AG09309 (cell line): ENCODE measurements at places on chromosomes 6 and 20.

DNA sequence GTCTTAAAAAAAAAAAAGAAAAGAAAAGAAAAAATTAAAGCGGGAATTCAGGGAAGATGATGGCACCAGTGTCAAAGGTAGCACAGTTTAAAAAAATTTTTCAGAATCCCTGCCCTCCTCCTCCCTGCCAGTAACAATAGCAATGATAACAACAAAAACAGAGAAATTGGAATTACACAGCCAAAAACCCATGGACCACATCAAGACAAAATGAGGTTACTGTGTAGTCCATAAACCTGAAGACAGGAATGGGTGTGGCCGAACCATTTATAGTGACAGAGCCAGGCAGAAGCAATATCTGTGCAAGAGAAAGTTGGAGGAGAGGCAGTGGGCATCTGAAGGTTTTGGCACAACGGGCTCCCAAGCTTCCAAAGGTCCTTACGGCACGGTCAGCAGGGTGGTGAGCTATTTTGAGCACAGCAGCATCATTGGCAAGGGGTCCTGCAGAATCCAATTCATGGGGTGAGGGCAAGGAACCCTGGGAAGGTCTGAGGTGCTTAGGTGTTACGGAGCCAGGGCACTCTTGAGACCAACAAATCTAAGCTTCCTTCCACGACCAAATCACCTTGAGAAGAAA is 202.3 kb downstream of the GMPR start:
- no peak for DNase-seq

GRCh38 chr20:3400260-3401155 is 7.0 kb downstream of the DNAAF9 start:
- DNase-seq: no peak

- no peak for DNase-seq
Observed at GRCh38 chr6:11276911-11277274, 44.4 kb upstream of the NEDD9 start.

DNA sequence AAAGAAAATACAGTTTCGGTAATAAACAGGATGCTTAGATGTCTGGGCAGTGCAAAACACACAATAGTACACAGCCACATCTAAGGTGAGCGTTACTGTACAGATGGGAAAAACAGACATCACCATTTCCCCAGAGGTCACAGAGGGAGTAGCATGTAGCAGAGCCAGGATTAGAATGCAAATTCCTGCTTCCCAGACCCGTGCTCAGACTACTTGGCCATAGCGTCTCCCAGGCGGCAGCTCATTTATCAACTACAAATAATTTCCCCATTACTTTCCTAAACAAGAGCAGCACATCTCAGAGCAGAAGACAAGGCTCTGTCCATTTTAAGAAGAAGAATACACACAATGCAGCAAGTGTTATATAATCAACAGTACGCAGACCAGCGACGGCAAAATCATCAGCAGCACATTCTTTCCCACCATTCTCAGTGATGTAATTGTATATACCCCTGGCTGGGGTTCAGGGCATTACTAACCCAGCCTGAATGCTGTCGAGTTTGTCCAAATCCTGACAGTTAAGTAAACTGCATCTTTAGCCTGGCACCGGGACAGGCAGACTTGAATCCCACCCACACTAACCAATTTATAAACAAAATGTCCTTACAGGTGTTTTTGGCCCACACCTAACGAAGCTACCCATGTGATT is 61.9 kb downstream of the CNKSR3 start:
- DNase-seq: peak; percentile 52

GRCh38 chr6:13469693-13470092 is 17.7 kb downstream of the GFOD1 start:
- no peak for DNase-seq

DNA sequence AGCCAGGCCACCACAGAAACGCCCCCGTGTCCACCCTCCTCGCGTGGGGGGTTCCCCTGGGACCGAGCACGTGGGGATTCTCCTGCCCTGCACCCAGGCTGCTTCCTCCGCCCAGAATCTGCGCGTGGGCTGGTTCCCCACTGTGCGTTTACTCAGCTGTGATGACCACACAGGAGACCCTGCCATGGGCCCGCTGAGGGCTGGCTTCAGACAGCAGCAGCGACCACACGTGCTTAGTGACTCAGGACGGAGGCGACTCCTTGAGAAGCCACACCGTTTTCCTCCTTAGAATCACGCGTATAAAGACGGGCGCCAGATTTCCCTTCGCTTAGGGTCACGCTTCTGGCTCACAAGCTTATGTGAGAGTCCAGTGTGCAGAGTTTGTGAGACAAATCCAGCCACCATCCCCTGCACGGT is 63.9 kb upstream of the PDE10A start:
- no peak for DNase-seq

DNA sequence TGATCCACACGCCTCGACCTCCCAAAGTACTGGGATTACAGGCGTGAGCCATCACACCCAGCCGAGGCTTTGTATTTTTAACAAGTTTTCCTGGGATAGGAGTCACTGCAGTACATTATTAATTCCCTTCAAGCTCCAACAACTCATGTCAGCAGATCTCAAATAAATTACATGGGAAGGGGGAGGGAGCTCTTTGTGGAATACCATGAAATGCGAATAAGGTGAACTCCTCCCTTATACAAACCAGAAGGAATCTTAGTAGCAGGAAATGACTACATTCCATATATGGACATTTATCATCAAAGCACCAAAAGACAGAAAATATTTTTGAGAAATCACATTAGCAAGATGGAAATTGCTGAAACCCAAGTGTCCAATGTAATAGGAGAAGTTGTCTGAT is 2.9 kb downstream of the GSS start:
- no peak for DNase-seq

DNA sequence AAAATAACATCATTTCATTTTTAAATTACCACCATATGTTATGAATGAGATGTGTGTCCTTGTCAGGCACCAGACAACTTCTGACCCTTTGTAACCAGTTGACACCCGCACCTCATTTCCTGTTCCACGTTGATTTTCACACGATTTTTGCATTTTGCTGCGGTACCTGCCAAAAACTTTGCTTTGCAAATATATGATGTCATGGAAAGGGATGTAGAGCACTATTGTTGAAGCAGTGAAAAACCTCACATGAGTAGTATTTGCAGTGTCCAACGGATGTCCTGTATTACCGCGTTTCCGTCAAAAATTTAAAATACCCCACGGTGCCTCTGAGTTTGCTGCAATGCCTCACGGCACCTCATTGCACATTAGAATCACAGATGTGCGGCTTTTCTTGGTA is 115.6 kb downstream of the MTHFD1L start:
- no peak for DNase-seq

GRCh38 chr6:52115145-52115741 is 27.8 kb upstream of the PKHD1 start:
- DNase-seq: no peak

GRCh38 chr6:27238010-27238983 is 9.2 kb upstream of the PRSS16 start:
- no peak for DNase-seq

DNA sequence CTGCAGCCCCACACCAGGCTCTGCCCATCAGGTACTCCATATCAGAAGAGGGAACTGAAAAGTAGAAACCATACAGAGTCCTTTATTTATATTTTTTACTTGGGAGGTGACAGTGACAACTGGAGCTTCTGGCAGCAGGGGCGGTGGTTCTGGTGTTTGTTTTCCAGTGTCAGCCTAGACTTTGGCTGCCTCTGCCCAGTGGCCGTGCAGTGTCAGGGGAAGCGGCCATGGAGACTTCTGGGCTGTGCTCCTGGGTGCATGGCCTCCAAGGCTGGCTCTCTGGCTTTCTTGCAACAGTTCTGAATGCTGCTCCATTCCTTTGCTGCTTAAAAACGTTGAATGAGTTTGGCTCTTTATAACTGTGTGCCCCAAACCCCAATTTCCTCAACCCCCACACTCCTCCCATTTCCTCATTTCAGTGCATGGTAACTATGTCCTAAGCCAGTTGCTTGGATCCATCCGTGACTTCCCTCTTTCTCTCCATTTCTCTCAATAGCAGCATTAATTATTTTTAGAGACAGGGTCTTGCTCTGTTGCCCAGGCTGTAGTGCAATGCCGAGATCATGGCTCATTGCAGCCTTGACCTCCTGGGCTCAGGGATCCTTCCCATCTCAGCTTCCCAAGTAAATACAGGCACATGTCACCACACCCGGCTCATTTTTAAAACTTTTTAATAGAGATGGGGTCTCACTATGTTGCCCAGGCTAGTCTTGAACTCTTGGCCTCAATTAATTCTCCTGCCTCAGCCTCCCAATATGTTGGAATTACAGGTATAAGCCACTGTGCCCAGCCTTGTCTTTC is 141.1 kb upstream of the SGK1 start:
- no peak for DNase-seq

GRCh38 chr6:160190973-160191372 is 67.6 kb downstream of the SLC22A2 start:
- DNase-seq: no peak

DNA sequence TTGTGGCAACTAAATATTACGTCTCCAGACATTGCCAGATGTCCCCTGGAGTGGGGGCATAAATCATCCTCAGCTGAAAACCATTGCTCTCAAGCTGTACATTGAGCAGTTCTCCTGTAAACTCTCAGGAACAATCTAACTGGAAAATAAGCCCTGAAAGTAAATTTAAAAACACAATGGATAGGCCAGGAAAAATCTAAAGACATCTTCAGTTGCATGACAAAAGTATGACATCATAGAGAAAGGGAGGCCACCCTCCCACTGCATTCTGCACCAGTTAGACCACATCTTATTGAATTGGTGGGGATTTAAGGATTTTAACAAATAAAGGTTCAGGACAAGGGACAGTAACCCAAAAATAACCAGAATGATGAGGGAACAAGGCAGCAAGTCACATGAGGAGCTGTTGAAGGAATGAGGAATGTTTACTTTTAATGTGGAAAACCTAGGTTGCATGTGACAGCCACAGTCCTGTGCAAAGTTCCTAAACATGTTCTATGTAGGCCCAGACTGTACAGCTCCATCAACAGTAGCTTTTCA is 5.3 kb downstream of the PLA2G7 start:
- DNase-seq: no peak

- DNase-seq: peak; percentile 91
Observed at GRCh38 chr6:156953479-156954146, 176.4 kb downstream of the ARID1B start.

DNA sequence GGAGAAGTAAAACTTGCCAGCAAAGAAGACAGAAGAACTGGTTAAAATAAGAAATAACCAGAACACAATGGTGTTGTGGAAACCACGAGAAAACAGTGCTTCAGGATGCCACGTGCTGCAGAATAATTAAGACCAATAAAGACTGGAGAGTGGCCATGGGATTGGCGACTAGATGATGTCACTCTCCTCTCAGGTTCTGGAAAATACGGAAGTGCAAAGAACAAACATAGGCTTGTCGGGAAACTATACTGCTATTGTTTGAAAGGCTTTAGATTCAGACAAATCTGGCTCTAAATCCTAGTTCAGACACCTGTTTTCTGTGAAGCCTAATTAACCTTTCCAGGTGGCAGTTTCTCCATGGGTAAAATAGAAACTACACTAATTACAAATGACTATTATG is 138.4 kb upstream of the STXBP5 start:
- DNase-seq: no peak

DNA sequence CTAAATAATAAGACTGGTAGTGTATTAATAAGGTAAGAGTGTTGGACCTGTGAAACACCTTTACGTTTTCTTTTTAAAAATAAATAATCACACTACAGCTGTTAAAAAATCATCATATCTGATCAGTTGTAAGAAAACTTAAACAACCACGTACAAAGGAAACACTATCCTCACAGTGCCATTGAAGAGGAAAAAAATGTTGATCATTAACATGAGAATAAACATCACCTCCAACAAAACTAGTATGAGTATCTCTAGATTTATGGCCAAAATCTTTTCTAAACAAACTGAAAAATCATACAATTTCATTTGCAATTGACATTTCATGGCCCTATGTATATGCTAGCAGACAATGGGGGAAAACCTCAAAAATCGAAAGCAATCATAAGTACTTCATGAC is 590 bp downstream of the EYS start:
- DNase-seq: no peak

GRCh38 chr6:113683968-113684367 is 173.2 kb upstream of the MARCKS start:
- DNase-seq: no peak

DNA sequence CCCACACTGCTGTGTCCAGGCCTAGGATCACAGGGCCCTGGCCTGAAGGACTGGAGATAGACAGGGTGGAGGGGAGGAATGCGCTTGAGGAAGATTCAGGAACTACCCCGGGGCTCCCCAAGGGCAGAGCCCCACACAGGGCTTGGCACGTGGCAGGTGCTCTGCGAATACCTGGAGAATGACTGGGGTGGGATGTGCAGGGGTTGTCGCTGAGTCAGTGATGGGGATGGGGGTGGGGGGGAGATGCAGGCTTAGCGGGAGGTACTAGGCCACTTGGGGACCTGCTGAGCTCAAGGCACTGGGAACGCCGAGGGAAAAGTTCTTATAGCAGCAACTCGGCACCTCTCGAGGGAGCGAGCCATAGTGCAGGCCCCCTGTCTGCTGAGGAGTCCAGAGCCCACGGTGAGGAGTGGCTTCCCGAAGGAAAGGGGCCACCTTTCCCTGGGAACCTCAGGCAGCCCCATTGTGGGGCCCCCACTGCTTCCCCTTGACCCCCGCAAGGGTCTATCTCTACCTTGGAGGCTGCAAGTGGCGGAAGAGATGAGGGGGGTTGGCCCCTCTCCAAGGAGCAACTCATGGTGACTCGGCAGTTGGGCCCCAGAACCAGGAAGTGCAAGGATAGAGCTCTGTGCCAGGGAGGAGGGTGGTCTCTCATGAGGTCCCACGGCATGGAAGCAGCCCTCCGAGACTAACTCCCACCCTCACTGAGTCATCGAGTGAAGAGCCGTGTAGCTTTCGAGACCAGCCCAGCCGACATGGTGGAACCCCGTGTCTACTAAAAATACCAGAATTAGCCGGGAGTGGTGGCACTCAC is 33.1 kb downstream of the SRC start:
- no peak for DNase-seq

DNA sequence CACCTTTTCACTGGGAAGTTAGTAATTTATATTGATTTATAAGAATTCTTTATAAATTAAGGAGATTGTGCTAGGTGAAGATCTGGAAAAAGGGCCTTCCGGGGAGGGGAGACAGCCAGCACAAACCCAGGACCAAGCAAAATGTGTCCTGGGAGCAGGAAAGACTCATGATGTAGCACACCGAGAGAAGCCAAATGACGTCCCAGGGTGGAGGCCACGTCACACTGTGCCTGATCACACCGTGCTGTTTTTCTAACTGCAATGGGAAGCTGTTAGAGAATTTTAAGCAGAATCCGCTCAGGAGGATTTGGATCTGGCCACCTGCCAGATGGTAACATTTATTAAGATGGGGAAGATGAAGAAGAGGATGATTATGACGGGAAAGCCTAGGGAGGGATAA is 72.7 kb upstream of the AKAP12 start:
- DNase-seq: no peak

- no peak for DNase-seq
Observed at GRCh38 chr6:46393940-46394337, 97.3 kb downstream of the RCAN2 start.
